ENCODE measurements at places on chromosomes 4 and X.

DNA sequence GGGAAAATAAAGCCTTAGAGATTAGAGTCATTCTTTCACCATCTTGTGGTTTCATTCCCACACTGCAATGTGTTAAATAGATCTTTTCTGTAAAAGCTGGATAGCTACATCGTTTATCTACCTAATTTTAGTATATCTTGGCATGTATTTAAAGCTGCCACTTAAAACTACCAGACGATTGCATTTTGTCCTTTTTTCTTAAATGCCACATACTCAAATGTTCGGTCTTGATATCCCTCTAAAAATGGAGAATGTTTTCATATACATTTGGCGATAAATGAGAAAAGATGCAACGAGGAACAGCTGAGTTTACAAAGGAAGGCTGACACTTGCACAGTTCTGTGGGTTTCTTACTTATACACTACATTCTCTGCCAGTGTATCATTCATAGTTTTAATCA is 148.3 kb downstream of the CENPC start:
- DNase-seq = no peak

DNA sequence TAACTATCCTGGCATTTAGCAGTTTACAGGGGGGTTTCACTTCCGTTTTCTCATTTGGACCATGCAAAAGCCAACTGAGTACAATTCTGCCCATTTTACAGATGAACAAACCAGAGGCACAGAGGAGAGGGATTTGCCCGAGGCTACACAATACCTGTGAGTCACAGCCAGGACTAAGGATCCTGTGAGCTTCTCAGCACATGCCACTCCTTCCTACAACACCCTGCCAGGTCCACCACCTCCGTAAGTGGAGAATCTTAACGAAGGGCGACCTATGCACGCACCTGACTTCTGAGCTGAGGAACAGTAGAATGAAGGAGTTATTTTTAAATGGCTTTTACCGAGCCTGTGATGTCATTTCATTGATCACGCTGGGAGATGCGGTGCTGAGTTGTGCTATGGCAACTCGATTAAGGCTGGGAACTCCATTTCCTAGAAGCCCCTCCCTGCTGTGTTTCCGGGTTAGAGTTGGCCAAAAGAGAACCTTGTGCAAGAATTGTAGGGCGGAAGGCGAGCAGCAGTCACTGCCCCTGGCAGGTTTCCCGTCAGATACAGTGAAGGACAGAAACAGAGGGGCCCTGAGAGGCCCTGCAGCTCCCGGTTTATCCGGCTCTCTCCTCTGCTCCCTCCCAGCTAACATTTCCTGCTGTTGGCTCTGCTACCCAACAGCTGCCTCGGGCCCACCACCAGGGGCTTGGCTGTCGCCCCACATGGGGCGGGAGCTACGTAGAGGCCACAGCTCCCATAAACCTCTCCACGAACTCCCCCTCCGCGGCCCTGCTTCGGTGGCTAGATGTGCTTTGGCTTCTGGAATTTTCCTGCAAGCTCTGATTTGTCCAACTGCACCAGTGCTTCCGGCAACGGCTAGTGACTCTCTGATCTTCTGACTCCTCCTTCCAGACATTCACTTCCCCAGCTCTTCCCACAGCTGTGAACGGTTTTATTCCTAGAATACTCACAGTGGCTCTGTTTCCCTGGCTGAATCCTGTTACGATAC is 75.1 kb upstream of the USP9X start:
- DNase-seq = peak; percentile 85

DNA sequence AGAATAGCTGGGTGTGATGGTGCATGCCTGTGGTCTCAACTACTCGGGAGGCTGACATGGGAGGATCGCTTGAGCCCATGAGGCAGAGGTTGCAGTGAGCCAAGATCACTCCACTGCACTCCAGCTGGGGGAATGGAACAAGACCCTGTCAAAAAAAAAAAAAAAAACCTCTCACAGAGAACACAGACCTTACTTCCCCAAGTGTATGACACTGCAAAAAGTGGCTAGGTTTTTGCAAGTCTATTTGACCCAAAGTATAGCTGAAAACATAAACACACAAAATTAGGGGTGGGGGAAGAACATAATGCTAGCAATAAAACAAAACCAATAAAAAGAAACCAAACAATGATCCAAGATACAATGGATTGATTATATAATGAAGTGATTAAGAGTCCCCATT is 6.7 kb downstream of the LAMP2 start:
- DNase-seq = no peak

GRCh38 chrX:99184153-99184552 is 1225.9 kb downstream of the PCDH19 start:
- no peak for DNase-seq

GRCh38 chr4:129514852-129515251 is 418.9 kb downstream of the C4orf33 start:
- DNase-seq = no peak

- DNase-seq = no peak
Observed at GRCh38 chr4:76388160-76388908, 32.6 kb downstream of the CCDC158 start.

GRCh38 chrX:8364369-8365141 is 100.1 kb upstream of the VCX3B start:
- no peak for DNase-seq

DNA sequence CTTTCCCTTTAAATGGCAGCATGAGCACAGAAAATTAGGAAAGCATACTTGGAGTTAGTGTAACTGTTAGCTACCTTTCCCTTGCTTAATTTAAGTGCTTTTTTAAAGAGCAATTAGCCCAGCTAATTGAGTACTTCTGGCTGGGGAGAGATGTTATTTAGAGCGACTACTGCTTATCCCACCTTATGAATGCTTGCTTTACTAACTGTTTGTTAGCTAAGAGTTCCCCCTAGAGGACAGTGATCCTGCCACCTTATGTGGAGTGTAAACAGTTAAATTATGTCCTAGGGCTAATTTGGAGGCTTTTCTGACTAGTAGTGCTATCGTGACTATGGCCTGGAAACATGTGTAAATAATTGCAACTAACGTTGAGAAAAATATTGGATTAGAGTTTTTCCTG is 909.4 kb downstream of the FSTL5 start:
- DNase-seq = no peak

- DNase-seq = no peak
Observed at GRCh38 chr4:104420766-104421165, 73.9 kb downstream of the CXXC4 start.

GRCh38 chrX:18875256-18875878 is 108.5 kb downstream of the PHKA2 start:
- no peak for DNase-seq

DNA sequence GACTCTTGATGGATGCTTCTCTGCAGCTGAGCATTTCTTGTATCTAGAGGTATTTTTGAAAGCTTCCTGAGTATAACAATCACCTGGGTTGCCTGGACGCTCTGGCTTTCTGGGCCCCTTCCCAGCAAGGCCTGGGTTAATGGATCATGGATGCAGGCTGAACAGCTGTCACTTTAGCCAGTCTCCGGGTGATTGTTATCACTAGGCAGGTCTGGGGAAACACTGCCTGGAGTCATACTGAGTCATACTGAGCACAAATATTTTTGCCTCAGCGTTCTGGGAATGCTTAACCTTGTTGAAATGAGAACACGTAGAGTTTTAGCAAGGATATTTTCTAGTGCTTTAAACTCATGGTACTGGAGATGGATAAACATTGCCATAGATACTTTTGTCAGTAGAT is 102.6 kb downstream of the PHEX start:
- DNase-seq = no peak

DNA sequence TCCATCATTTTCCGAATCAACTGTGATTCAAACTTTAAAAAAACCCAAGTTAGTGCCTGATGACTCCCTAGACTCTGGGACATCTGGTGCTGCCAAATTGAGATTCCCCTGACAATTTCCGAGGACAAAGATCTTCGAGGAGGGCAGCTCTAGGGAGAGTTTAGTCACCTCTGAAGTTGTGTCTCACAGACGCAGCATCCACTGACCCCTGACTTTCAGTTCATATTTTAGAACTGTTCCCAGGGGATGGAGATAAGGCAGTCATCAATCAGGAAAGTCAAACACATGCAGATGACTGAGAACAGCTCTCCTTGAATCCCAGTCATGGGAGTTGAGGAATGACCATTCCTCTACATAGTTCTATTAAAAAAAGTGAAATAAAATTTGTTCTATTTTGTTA is 643.9 kb downstream of the TRIML1 start:
- no peak for DNase-seq

DNA sequence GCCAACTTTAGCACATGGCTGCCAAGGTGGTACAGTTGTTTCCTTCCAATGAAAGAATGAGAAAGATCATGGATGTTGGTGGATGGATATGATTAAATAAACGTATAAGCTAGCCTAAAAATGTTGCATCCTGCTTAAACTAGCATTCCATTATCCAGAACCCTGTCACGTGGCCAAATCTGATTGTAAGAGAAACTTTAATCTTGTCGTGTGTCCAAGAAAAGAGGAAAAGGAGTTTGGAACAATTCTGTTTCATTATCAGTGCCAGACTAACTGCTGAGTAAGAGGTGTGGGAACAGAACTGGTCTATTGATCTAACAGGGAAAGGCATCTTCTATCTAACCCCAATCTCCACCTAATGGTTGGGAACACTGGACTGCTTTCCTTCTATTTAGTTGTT is 325.2 kb upstream of the BMP3 start:
- no peak for DNase-seq

DNA sequence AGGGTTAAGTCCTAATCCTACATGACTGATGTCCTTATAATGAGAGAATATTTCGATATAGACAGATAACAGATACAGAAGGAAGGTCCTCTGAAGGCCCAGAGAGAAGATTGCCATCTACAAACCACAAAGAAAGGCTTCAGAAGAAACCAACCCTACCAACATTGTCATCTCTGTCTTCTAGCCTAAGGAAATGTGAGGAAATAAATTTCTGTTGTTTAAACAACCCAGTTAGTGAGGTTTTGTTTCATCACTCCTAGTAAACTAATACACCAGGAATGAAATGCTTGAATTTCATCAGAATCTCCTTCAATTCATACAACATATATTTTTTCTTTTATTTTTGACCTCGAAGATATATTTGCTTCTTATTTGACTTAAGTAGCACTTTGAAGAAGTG is 1527.8 kb downstream of the STIM2 start:
- DNase-seq = no peak

- DNase-seq = no peak
Observed at GRCh38 chr4:40329805-40330204, 5.3 kb upstream of the CHRNA9 start.

GRCh38 chr4:6939761-6940743 is 30.4 kb downstream of the TBC1D14 start:
- DNase-seq = no peak

- no peak for DNase-seq
Observed at GRCh38 chrX:103513476-103514108, 5.7 kb downstream of the RAB40A start.

DNA sequence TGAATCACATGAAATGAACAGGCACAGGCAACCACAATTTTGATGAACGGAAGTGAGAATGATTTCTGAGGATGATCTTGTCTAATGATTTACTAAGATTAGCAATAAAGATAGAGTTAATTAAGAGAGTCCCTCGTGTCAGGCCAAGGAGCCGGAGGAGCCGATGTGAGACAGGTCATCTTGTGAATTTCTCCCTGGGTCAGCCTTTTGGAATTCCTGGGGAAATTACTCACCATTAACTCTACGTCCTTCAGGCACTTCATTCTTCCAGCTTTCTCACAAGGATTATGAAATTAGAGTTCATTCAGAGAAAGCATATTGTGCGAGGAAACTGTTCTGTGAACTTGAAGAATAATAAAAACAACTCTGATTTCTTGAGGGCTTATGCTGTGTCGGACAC is 86.7 kb downstream of the PSAPL1 start:
- no peak for DNase-seq

GRCh38 chrX:103338663-103339062 is 8.6 kb downstream of the TCEAL7 start:
- DNase-seq = no peak

DNA sequence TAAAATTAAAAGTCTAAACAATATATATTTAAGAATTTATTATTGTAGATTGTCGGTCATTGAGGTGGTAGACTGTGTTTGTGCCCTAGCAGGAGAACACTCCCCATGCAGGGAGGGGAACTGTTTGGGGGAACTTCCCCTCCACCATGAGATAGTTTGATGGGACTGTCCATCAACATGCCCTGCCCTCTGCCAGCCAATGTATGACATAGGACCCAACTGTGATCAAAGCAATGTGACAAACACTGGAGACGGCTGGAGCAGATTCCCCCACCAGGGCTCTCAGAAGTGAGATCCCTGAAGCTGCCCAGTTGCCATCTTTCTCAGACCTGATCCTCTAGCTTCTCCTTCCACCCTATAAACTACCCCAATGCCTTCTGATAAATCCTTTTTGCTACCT is 44.9 kb downstream of the SH3KBP1 start:
- no peak for DNase-seq

DNA sequence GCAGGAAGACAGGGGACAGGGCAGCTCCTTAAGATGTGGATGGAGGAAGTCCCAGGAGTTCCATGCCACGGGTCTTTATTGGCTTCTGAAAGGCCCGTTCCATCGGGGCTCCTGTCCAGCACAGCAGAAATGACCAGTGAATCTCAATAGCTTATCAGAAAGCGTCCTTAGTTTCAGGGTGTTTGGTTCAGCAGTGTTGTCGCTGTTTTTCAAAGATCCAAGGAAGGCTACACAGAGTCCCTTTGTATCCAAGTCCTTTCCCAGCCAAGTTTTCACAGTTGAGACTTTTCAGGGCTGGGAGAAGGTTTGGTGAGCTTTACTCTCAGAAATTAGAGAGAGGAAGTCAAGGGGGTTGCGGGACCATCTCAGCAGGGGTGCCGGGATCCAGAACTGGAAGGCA is 5.0 kb upstream of the ZCCHC4 start:
- no peak for DNase-seq

DNA sequence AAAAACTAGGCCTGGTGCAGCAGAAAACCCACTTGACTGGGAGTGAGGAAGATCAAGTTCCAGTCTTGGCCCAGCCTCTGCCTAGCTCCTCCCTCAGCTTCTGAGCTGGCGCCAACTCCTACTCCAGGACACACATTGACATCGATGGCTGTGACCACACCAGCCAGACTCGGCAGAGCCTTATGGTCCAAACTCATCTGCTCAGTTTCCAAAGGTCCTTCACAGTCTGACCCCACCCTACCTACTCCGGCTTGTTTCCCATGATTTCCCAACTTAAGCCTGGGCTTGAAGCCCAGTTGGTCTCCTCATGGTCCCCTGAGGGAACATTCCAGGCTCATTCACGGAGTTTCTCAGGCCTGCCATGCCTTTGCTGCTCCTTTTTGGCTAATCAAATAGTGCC is 10.1 kb downstream of the ELF4 start:
- DNase-seq = no peak

- no peak for DNase-seq
Observed at GRCh38 chr4:128029907-128030306, 31.2 kb upstream of the LARP1B start.
